ENCODE measurements at places on chromosomes 12 and 14.

GRCh38 chr14:89616852-89617341, 199.9 kb upstream of the FOXN3 start:
- H3K27me3 ChIP-seq: no peaks in the 10 kb centered on the region
- H3K36me3 ChIP-seq: no peaks in the 10 kb centered on the region
- no peak for DNase-seq
- peak overlapping the region; percentile 29 for H3K27ac ChIP-seq
- peak overlapping the region; percentile 84 for H3K4me3 ChIP-seq

DNA sequence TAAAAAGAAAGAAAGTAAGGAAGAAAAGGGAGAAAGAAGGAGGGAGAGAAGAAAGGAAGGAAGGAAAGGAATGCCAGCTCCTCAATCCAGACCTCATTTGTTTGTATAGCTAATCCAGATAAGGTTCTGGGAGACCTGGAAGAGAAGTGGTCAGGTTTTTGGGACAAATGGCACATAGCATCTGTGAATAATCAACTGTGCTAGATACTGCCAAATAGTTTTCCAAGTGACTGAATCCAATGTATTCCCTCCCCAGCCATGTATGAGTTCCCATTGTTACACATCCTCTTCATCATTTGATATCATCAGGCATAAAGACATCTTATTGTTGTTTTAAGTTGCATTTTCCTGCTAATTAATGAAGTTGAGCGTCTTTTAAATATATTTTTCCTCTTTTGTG, 18.6 kb upstream of the PTGR2 start:
- H3K4me1 ChIP-seq: peaks cover 20% of the 10 kb centered on the region
- no peak overlapping the region for H3K4me3 ChIP-seq
- no peak for DNase-seq
- no peak overlapping the region for H3K27ac ChIP-seq

DNA sequence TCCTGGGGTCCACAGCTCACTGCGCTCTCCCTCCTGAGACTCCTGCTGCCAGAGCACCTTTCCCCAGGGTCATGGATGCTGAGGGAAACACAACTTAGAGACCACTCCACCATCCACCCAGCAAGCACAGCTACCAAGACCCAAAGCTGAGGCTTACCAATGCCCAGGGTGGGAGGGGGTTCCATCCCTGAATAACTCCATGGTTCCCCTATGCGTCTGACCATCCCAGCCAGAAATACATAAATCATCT, 36.3 kb downstream of the DAD1 start:
- H3K4me3 ChIP-seq: no peak overlapping the region
- H3K27ac ChIP-seq: no peak overlapping the region
- no peaks in the 10 kb centered on the region for H3K4me1 ChIP-seq
- no peaks in the 10 kb centered on the region for H3K27me3 ChIP-seq
- no peak for DNase-seq

DNA sequence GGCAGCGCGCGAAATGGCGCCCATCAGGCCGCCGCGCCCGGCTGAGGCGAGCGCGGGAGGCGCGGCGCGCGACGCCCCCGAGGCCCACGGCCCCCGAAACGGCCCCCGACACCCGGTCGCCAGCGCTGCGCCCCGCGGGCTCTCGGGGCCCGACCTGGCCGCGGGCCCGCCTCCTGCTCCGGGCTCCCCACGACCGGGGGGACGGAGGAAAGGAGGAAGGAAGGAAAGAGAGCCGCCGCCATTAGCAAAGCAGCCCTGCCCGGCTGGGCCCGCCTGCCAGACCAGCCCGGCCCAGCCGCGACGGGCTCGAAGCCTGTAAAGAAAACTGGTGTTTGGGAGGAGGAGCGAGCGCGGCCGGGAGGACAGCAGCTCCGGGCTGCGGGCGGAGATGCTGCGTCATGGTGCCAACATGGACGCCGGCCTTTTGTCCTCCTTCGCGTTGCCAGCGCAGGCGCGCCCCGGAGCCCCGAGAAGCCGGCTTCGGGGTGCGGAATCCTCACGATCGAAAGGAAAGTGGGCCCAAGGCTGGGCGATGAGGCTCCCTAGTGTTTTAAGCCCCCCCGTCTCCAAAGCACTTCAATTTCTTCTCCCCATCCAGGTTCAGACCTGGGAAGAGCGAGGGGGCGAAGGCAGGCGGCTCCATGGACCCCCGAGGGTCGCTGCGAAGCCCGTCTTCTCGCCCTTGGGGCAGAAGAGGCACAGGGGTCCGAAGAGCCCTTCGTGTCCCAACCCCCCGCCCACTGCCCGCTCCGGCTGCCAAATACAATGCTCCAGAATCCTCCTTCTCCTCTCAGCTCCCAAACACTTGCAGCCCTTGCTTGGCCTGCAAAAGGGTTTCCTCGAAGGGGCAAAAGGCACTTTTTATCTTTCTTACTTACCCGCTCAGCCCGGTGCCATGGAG, 2.9 kb upstream of the SETD1B start:
- no peaks in the 10 kb centered on the region for H3K36me3 ChIP-seq
- peak overlapping the region; percentile 97 for H3K27ac ChIP-seq
- no peak for DNase-seq
- H3K4me1 ChIP-seq: peaks cover 27% of the 10 kb centered on the region
- H3K27me3 ChIP-seq: no peaks in the 10 kb centered on the region
- H3K4me3 ChIP-seq: peak overlapping the region; percentile 95

DNA sequence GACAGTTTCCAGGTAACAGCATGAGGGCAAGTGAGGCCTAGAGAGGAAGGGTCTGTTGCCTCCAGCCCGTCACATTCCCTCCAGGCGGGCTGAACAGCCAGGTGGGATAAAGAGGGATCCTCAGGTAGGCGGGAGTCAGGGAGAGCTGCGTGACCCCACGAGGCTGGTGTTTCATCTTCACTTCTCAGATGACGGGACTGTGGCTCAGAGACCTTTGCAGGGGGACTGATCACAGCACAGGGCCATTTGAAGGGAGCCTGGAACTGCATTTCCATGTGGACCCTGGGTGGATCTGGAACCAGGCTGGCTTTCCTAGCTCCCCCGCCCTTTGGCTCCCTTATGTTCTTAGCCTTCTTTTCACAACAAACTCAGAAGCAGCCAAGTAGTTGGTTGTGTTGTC, 37.4 kb downstream of the SH2B3 start:
- H3K4me3 ChIP-seq: no peak overlapping the region
- H3K36me3 ChIP-seq: peaks cover 10% of the 10 kb centered on the region
- H3K27ac ChIP-seq: no peak overlapping the region
- no peaks in the 10 kb centered on the region for H3K27me3 ChIP-seq
- H3K4me1 ChIP-seq: peaks cover 46% of the 10 kb centered on the region

- H3K27me3 ChIP-seq: no peaks in the 10 kb centered on the region
- no peaks in the 10 kb centered on the region for H3K4me1 ChIP-seq
- H3K27ac ChIP-seq: no peak overlapping the region
- no peak for DNase-seq
Measured at GRCh38 chr12:81998761-81999378, 239.7 kb upstream of the PPFIA2 start.

GRCh38 chr14:61696753-61697318, 1.5 kb downstream of the HIF1A start:
- no peak for DNase-seq
- H3K4me3 ChIP-seq: peak overlapping the region; percentile 98
- peaks cover 48% of the 10 kb centered on the region for H3K4me1 ChIP-seq

- H3K27ac ChIP-seq: no peak overlapping the region
- no peaks in the 10 kb centered on the region for H3K27me3 ChIP-seq
- H3K36me3 ChIP-seq: no peaks in the 10 kb centered on the region
- H3K4me1 ChIP-seq: peaks cover 8% of the 10 kb centered on the region
Measured at GRCh38 chr12:28222081-28222700, 31.9 kb downstream of the CCDC91 start.

DNA sequence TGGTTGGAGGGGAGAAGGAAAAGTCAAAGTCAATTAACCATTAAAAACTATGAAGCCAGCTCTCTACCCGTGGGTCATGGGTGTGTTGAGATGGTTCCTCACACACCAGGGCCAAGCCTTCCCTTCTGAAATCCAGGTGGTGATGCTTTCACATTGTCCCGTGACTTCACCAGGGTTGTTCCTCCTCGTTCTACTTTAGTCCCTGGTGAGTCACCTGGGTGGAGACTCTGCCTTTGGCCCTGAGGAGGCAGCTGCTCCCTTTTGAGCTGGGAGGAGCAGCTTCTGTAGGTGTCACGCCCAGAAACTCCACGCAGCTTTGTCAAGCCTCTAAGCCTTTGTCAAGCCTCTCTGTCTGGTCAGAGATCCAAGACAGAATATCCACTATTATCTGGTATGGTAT, 348.3 kb downstream of the BMP4 start:
- no peaks in the 10 kb centered on the region for H3K27me3 ChIP-seq
- H3K27ac ChIP-seq: no peak overlapping the region
- H3K4me3 ChIP-seq: no peak overlapping the region
- no peak for DNase-seq
- H3K36me3 ChIP-seq: no peaks in the 10 kb centered on the region

GRCh38 chr14:44149597-44149996, 357.5 kb downstream of the FSCB start:
- no peaks in the 10 kb centered on the region for H3K4me1 ChIP-seq
- no peak overlapping the region for H3K27ac ChIP-seq
- H3K4me3 ChIP-seq: no peak overlapping the region
- no peaks in the 10 kb centered on the region for H3K36me3 ChIP-seq
- no peak for DNase-seq

- no peak for DNase-seq
- H3K36me3 ChIP-seq: no peaks in the 10 kb centered on the region
- H3K27me3 ChIP-seq: no peaks in the 10 kb centered on the region
- no peak overlapping the region for H3K27ac ChIP-seq
Measured at GRCh38 chr12:85405781-85406522, 125.9 kb downstream of the ALX1 start.

- H3K4me3 ChIP-seq: no peak overlapping the region
- H3K36me3 ChIP-seq: no peaks in the 10 kb centered on the region
- H3K27me3 ChIP-seq: no peaks in the 10 kb centered on the region
- H3K4me1 ChIP-seq: no peaks in the 10 kb centered on the region
- H3K27ac ChIP-seq: no peak overlapping the region
Measured at GRCh38 chr12:58087423-58088127, 146.2 kb downstream of the ATP23 start.

DNA sequence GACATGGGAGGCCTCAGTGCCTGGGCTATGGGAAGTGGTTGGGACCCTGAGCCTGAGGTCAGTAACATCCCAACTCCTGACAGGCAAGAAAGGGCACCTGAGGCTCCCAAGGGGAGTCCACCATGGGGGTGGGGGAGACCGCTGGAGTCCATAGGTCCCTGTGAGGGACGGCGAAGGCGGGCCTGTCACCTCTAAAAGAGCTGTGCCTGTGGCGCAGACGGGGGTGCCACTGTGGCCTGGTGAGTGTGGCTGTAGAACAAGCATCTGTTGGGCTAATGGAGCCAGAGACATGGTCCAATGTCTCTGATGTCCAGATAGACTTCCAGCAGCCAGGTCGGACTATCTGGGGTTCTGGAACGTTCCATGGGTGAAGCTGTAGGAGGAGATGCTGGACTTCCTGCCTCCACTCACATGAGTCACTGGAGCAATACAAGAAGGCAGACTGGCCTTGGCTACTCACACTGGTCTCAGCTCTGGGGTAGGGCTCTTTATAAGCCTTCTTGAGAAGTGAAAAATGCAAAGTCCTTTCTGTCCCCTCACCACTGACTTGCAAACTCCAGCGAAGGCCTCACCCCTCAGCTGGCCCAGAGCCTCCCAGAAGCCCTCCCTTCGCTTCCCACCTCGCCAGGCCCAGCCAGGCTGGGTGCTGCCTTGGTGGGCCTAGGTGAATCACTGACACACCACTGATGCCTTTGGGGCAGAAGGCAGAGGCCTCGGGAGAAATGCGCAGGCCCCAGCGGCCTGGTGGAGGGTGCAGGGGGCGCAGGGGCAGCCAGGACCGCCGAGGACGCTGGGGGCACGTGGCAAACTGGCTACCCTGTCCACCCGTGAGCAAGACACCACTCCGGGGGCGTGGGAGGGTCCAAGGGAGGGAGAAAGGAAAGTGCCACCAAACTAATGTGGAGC, 1.1 kb upstream of the TRAF3 start:
- peak overlapping the region; percentile 63 for H3K27ac ChIP-seq
- peaks cover 17% of the 10 kb centered on the region for H3K4me1 ChIP-seq
- no peak for DNase-seq
- H3K4me3 ChIP-seq: peak overlapping the region; percentile 63

DNA sequence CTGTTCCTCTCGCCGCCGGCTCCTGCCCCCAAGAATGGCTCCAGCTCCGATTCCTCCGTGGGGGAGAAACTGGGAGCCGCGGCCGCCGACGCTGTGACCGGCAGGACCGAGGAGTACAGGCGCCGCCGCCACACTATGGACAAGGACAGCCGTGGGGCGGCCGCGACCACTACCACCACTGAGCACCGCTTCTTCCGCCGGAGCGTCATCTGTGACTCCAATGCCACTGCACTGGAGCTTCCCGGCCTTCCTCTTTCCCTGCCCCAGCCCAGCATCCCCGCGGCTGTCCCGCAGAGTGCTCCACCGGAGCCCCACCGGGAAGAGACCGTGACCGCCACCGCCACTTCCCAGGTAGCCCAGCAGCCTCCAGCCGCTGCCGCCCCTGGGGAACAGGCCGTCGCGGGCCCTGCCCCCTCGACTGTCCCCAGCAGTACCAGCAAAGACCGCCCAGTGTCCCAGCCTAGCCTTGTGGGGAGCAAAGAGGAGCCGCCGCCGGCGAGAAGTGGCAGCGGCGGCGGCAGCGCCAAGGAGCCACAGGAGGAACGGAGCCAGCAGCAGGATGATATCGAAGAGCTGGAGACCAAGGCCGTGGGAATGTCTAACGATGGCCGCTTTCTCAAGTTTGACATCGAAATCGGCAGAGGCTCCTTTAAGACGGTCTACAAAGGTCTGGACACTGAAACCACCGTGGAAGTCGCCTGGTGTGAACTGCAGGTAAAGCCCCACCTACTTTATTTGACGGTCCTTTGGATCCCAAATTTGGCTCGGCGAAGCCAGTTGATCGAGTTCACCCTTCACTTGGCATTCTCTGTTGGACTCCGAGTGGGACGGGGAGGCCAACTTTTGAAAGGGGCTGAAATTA, 1.5 kb downstream of the WNK1 start:
- DNase-seq: no peak
- H3K27me3 ChIP-seq: no peaks in the 10 kb centered on the region
- peak overlapping the region; percentile 89 for H3K4me3 ChIP-seq
- H3K36me3 ChIP-seq: no peaks in the 10 kb centered on the region
- H3K4me1 ChIP-seq: peaks cover 24% of the 10 kb centered on the region

GRCh38 chr12:94230357-94230905, 82.1 kb downstream of the PLXNC1 start:
- no peaks in the 10 kb centered on the region for H3K36me3 ChIP-seq
- H3K27me3 ChIP-seq: no peaks in the 10 kb centered on the region
- DNase-seq: no peak
- no peaks in the 10 kb centered on the region for H3K4me1 ChIP-seq

- no peak overlapping the region for H3K4me3 ChIP-seq
- no peak overlapping the region for H3K27ac ChIP-seq
- H3K36me3 ChIP-seq: no peaks in the 10 kb centered on the region
- no peak for DNase-seq
- no peaks in the 10 kb centered on the region for H3K27me3 ChIP-seq
Measured at GRCh38 chr14:76727384-76727783, 33.9 kb upstream of the VASH1 start.

DNA sequence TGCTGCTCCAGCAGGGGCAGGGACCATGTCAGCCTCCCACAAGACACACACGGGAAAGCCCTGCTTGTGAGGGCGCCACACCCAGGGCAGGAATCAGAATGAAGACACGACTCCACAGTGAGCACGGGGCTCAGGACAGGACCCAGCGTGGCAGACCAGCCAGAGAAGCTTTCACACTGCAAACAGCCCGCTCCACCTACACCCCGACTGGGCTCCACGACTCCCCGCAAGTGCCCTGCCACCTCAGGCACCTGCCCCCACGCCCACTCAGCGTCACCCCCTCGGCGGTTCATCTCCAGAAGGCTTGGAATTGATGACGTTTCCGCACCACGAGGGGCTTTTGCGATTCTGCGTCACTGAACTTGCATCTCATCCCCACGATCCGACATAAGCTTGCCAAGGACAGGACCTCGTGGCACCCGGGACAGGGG, 91.1 kb downstream of the FBXL14 start:
- DNase-seq: no peak
- peaks cover 13% of the 10 kb centered on the region for H3K4me1 ChIP-seq
- no peak overlapping the region for H3K4me3 ChIP-seq
- H3K36me3 ChIP-seq: no peaks in the 10 kb centered on the region
- H3K27ac ChIP-seq: no peak overlapping the region
- no peaks in the 10 kb centered on the region for H3K27me3 ChIP-seq

Measured in thoracic aorta (tissue), 2 donors.